ENCODE measurements at places on chromosomes 16 and 17. TPM values are rescaled to one million over a fixed set of nuclear protein-coding genes. Genes with fewer than 3 reads are reported as not detected.

GRCh38 chr16:31458844-31459686 lies at the start of gene ARMC5:
ARMC5 (plus strand) TSS chr16:31459501; CDS start chr16:31459525, 24 bp downstream.
- DNase-seq, result peak; percentile 99

- DNase-seq, result no peak
These were observed 26.3 kb downstream of the STAT5B start for GRCh38 chr17:42249681-42250446.

DNA sequence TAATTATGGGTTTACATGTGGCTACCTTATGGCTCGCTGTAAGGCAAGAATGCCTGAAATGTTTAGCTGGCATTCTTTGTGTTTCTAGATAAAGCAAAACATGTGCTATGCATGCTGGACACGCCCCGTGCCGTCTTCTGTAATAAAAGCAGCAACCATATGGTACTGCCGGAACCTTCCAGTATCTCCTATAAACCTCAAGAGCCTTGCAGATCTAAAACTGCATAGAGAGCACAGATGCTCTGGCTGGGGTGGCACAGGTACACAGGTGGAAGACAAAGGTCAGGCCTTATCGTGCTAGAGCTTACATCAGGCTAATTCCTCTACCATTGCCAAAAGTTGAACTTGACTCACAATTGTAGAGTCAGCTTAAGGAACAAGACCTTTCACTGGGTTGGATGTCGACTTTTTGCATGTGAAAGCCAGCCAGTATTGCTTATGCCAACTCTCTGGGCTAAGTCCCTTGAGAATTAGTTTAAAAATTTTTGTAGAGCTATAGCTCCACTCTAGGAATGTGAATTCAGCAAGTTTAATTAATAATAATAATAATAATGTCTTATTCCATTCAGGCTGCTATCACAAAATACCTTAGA lies 187.4 kb upstream of the CACNG5 start:
- DNase-seq, result no peak

Gene HLF
- 31.8 TPM for total RNA-seq

DNA sequence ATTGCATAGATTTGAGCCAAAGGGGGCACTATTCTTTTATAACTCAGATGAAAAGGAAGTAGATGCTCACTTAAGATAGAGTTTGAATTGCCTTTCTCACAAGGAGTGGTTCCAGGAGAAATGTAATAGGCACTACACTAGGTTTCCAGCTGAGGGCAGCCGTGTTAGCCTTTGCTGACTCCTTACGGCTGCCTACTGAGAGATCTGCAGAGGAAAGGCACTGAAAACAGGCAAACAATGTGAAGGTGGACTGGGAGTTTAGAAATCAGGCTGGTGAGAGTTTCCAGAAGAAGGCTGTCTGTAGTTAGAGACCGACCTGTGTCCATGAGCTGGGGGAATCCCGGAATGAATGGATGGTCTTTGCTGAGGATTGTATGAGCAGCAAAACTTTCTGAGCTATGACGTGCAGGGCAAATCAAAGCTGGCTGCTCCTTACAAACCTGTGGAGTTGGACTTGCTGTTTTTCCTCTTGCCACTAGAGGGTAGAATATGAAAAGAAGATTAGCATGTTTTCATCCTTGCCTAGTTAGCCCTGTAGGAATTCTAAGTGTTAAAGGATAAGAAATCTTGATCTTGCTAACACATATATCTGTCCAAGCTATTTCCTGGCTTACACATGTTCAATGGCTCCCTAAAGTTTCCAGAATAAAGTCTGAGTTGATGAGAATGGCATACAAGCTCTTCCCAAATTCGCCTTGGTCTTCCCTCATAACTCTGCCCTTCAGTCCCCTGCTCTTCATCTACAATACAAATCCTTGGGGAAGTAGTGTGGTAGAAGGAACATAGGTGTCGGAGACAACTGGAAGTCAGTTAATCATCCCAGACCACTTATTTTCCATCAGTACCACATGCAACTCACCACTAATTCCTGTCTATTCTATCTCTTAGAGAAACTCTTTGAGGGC lies 20.1 kb upstream of the TAOK1 start:
- no peak for DNase-seq

- DNase-seq, result no peak
These were observed 19.5 kb downstream of the BCL7C start for GRCh38 chr16:30874244-30874820.

Gene XAF1
- total RNA-seq, result 89.0 TPM
